Urinary bladder (tissue), 4 donors: ENCODE measurements at places on chromosomes 3 and 15.

DNA sequence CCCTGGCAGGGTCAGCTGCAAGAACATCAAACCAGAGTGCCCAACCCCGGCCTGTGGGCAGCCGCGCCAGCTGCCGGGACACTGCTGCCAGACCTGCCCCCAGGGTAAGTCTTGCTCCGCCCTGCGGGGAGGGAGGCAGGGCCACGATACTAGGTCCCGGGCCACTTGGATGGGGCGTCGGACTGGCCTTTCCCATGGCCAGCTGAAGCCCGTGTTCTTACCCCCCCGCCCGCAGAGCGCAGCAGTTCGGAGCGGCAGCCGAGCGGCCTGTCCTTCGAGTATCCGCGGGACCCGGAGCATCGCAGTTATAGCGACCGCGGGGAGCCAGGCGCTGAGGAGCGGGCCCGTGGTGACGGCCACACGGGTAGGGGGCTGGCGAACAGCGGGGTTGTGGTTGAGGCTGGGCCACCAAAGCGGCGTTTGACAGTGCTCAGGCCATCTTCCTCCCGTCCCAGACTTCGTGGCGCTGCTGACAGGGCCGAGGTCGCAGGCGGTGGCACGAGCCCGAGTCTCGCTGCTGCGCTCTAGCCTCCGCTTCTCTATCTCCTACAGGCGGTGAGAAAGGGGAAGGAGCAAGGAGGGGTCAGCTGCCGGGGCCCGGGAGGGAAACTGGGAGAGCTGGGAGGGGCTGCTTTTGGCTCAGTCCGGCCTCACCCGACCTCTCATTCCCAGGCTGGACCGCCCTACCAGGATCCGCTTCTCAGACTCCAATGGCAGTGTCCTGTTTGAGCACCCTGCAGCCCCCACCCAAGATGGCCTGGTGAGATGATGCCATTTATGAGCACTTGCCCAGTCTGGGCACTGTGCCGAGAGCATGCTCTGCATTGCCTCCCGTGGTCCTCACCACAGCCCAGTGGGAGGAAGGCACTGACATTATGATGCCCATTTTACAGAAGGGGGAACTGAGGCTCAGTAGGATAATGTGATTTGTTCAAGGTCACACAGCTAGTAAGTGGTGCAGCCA is 1.7 kb downstream of the CHRD start:
- DNase-seq = no peak

- no peak for DNase-seq
These were observed 8.1 kb downstream of the RAD18 start for GRCh38 chr3:8954938-8955763.

GRCh38 chr3:86740751-86741150 is 250.2 kb downstream of the VGLL3 start:
- no peak for DNase-seq

DNA sequence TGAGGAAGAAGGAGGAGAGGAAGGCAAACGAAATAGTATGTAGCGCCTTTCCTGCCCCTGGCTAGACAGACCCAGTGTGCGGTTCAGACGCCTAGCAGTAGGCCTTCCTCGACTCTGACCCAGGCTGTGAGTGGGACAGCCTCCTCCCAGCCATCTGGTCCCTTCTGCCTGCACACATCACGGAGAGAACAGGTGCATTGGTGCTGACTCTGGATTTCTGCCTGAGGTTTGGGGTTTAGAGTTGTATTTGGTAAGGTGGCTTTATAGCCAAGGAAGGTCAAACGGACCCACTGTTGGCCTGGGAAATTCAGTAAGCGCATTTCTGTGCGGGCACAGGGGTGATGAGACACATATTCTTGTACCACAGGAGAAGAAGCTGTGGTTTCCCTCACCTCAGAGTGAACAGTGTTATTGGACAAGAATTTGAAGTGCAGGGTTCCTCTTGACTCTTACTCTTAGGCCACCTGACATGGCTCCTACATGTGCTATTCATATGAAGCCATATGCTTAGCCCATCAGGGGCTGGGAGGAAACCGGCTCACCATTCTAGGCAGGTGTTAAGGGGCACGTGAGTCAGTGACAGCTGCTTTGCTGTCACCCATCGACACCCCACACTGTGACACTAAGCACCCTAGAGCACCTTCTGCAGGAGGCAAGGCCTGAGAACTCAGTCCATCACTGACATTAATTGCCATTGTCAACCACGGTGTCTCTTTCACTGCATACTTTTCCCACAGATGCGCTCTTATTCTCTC is 143.3 kb downstream of the CHDH start:
- no peak for DNase-seq

DNA sequence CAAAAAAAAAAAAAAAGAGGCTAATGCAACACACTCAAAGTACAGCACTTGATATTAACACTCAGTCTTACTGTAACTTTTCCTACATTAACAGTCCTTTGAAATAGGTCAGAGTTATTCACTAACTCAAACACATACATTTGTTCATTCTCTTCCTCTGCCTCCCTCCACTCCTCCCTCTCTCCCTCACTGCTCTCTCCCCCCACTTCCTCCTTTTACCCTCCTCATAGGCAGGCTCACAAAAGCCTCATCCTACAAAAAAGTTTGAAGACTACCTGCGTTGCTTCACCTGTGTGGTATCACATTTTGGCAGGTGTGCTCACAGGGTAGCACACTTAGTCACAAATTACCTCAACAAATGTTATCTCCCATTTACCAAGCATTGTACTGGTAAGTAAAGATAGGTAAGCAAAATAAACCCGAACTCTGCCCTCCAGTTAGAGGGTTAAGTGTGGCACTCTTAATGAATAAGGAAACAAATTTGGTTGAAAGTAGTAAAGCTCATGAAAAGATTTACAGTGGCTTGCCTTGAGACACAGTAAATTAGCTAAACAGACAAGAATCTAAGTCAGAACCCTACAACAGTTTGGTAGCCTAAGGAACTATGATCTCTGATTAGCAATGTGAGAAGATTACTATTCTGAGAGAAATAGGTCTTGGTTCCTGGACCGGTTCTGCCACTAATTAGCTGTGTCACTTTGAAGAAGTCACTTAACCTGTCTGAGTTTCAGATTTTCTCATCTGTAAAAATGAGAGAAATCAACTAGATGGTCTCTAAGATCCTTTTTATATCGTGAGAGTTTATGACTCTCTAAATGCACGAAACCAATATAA is 151.0 kb upstream of the MLF1 start:
- DNase-seq = no peak

GRCh38 chr3:117303443-117303842 is 593.9 kb downstream of the TUSC7 start:
- DNase-seq = no peak

- DNase-seq = no peak
These were observed 66.8 kb upstream of the ALDH1A3 start for GRCh38 chr15:100812802-100813201.

DNA sequence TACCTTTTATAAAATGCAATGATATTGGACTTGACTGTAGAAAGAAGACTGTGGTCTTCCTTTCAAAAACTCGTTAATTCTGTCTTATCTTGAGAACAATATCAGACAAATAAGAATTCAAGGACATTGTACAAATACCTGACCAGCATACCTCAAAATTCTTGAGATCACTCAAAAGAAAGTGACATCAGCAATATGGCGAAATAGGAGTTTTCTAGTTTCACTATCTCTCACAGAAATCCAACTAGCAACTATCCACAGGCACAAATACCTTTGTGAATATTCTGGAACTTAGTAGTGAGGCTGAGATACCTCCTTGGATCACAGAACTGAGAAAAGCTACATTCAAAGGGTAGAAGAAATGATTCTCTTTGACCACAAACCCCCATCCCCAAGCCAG is 419.7 kb downstream of the ZNF385D start:
- no peak for DNase-seq

DNA sequence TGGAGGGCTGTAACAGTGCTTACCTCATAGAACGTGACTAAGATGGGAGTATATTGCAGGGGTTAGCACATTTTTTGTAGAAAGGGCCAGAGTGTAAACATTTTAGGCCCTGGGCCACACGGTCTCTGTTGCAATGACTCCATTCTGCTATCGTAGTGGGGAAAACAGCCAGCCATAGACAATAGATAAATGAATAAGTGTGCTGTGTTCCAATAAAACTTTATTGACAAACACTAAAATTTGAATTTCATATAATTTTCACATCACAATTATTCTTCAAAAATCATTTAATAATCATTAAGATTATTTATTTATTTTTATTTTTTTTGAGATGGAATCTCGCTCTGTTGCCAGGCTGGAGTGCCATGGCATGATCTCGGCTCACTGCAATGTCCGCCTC is 478.6 kb downstream of the SHQ1 start:
- DNase-seq = no peak

- DNase-seq = no peak
These were observed 21.0 kb downstream of the LSM3 start for GRCh38 chr3:14199641-14200040.

- no peak for DNase-seq
These were observed 86.1 kb upstream of the SERPINI2 start for GRCh38 chr3:167559924-167560323.
